ENCODE measurements at places on chromosomes 12 and 14.
A peak's percentile ranks its signal among the peaks of the same experiment; 100 is the strongest.

- DNase-seq: peak; percentile 28
These were observed 8.1 kb downstream of the PTGES3 start for GRCh38 chr12:56679883-56680575.

- no peak for DNase-seq
These were observed 1.0 kb downstream of the NUAK1 start for GRCh38 chr12:106137530-106138356.

DNA sequence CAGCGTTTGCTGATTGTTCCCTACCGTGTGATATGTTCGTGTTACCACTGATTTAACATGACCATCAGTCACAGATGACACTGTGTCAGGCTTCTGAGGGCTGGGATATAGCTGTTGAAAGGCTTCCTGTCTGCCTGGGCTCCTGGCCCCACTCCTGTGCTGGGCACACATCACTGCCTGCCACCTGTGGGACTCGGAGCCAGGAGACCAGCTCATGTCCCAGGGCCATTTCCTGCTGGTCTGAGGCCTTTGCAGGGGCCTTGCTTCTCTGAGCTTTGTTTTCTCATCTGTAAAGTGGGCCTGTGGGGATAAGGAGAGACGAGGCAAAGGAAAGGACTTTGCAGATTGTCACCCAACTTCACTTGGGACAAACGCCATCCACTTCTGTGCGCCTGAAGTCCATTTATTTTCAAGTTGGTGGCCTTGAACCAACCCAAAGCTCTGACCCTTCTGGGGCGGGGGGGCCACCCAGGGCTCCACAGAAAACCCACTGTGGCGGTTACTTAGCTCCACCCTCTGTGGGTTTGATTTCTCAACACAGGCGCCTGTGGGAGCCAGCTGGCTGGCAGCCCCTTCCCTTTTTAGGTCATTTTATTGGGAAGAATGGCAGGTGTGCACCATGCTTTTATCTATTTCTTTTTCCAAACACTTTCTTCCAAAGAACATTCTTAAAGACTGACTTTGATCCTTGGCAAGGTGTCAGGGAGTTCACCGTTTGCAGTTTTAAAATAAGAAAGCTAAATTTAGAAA lies 54.1 kb downstream of the BEGAIN start:
- no peak for DNase-seq

GRCh38 chr12:118398940-118399339 lies 22.6 kb downstream of the SUDS3 start:
- DNase-seq: no peak
